ENCODE measurements at places on chromosomes 5 and 9. TPM values are rescaled to one million over a fixed set of nuclear protein-coding genes. Genes with fewer than 3 reads are reported as not detected.

DNA sequence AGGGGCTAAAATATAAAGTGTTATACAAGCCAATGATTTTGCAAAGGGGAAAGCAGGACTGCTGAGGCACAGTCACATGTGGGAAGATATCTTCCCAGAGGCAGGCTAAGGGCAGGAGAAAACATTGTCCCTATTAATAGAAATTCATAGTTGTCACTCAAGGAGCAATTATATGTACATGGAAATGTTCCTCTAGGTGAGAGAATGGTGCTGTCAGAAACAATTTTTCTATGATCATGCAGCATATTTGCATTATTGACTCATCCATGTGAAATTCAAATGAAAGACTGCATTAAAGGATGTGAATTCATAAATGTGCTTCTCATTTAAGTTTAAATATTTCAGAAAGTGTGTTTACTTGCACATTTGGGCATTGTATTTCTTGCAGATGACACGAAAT lies 775.9 kb upstream of the CDH9 start:
- DNase-seq: no peak

CCL27 gene
- 0.68 TPM for total RNA-seq

TOR4A gene
- total RNA-seq: 15.4 TPM

DDX4 gene
- not detected for total RNA-seq

ADAMTS12 gene
- total RNA-seq: 1.7 TPM

RLN1 gene
- not detected for total RNA-seq

SLC22A4 gene
- 3.1 TPM for total RNA-seq

DNA sequence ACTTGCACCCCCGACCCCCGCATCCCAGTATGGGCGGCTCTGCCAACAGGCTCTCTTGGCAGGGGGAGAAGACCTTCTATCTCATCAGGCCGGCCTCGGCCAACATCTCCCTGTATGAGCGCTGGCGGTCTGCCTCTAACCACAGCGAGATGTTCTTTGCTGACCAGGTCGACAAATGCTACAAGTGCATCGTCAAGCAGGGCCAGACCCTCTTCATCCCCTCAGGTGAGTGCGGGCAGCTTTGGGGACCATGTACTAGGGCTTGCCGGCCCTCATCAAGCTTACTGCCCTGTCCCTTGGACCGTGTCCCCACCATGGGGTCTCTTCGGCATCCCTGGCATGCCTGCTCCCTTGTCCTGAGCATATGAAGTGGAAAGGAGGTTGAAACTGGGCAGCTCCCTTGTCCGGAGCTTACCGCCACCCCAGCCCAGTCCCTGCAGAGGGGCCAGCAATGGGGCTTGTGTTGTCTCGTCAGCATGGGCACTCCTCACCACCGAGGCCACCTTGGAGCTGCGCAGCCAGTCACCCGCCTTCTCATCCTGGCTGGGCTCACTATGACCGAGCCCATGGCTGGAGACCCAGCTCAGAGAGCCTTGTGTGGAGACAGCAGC lies 78.1 kb downstream of the PHF2 start:
- DNase-seq: no peak

NEUROG1 gene
- not detected for total RNA-seq

- DNase-seq: no peak
Observed at GRCh38 chr5:17966640-17967402, 332.6 kb downstream of the TAF11L14 start.

GRCh38 chr9:94818178-94818541 lies 91.7 kb downstream of the AOPEP start:
- no peak for DNase-seq

DNA sequence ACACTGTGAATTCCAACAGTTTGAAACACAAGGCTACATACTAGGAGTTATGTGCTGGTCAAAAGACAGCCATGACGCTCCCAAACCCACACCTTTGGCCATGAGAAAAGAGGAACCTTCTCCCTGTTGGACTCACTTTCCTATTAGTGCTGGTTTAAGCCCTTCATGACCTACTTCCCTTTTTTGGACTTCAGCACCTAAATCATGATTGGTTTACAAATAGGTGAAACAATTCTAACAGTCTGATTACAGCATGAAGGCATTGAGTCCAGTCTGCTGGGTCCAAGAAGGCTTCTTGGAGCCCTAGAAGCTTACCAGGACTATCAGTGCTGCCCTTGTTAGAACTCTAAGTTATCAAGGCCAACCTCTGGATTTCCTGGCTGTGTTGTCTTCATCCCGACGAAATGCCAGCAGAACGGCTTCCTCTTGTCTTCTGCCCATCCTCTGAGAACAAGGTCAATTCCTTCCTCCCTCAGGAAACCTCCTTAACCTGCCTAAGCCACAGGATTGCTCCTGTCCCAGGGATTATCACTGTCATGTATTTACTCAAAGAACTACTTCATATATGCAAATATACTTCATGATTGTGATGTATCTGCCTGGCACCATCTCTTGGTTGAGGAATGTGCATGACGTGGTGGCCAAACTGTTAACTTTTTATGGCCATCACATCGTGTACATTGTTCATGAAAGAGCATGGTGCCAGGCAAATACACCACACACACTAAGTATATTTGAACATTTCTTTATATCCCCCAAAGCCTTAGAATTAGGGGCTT lies 83.6 kb downstream of the ANKH start:
- DNase-seq: no peak

SPINK7 gene
- not detected for total RNA-seq

CEL gene
- total RNA-seq: 3.0 TPM

OR1Q1 gene
- not detected for total RNA-seq
